NCI-H526 treated with DMSO at 0.1 percent for 48 hours (cell line): ENCODE measurements at places on chromosomes 2 and 18.

GRCh38 chr2:236644502-236644911 is 74.9 kb downstream of the ACKR3 start:
- no peak for DNase-seq

GRCh38 chr2:101931402-101931801 is 60.4 kb upstream of the IL1R2 start:
- DNase-seq: no peak

- no peak for DNase-seq
These were observed 9.7 kb upstream of the CUL3 start for GRCh38 chr2:224594840-224595239.

DNA sequence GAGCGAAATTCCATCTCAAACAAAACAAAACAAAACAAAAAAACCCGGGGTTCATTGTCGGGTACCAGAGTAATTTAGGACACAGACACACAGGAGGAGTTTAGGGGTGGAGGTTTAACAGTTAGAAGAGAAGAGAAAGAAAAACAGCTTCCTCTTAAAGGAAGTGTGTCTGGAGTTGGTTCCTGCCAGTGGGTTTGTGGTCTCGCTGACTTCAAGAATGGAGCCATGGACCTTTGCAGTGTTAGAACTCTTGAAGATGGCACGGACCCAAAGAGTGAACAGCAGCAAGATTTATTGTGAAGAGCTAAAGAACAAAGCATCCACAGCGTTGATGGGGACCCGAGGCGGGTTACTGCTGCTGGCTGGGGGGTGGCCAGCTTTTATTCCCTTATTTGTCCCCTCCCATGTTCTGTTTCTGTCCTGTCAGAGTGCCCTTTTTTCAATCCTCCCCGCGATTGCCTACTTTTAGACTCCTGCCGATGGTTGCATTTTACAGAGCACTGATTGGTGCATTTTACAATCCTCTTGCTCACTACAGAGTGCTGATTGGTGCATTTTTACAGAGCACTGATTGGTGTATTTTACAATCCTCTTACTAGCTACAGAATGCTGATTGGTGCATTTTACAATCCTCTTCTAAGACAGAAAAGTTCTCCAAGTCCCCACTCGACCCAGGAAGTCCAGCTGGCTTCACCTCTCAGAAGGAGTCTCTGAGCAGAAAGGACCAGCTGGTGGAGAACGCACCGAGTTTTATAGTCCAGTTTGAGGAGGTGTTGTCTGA is 28.7 kb upstream of the ATP8B1 start:
- no peak for DNase-seq
